ENCODE measurements at places on chromosomes 5 and 9.
A peak's percentile ranks its signal among the peaks of the same experiment; 100 is the strongest.

DNA sequence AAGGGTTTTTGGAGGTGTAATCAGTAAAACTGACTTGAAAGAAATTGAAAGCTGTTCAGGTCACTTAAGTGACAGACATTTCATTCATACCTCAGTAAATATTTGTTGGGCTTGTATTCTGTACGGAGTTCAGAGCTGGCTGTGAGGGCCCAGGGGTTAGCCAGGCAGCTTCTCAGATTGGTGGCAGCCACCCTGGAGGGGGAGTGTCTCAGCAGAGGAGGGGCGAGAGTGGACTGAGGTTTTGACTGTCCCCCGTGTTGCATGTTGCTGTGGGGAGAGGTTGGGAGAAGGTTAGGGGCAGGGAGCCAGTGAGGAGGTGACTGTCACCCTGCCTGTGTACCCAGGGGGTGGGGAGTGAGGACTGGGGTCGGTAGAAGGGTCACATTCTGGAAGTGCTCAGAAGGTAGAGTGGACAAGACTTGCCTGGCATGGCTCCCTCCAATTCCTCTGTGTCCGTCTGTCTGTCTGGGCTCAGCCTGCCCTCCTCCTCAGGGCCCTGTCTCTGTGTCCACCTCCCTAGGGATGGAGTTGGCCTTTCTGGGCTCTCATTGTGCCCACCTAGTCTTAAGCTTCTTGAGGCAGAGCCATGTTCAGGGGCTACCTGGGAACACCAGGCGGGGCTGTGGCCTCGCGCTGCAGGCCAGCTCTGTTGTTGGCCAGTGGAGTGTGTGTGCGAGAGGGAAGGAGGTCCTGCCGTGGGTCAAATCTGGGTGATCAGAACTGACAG is 4.4 kb downstream of the PHF2 start:
- DNase-seq: peak; percentile 27

DNA sequence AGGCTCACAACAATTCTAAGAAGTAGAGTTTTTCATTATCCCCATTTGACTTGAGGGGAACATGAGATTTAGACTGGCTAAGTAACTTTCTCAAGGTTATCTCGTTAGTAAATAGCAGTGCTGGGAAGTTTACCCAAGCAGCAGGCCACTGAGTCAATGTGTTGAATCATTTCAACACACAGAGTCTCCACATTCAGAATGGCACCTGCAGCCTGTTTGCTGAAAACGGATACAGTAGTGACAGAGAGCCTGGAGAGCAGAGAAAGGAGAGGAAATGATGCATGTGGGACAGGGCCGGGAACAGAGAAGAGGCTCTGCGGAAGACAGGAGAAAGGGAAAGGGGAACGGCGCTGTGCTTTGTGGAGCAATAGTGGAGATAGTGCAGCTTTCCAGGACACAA is 33.5 kb upstream of the ZSWIM6 start:
- DNase-seq: no peak

DNA sequence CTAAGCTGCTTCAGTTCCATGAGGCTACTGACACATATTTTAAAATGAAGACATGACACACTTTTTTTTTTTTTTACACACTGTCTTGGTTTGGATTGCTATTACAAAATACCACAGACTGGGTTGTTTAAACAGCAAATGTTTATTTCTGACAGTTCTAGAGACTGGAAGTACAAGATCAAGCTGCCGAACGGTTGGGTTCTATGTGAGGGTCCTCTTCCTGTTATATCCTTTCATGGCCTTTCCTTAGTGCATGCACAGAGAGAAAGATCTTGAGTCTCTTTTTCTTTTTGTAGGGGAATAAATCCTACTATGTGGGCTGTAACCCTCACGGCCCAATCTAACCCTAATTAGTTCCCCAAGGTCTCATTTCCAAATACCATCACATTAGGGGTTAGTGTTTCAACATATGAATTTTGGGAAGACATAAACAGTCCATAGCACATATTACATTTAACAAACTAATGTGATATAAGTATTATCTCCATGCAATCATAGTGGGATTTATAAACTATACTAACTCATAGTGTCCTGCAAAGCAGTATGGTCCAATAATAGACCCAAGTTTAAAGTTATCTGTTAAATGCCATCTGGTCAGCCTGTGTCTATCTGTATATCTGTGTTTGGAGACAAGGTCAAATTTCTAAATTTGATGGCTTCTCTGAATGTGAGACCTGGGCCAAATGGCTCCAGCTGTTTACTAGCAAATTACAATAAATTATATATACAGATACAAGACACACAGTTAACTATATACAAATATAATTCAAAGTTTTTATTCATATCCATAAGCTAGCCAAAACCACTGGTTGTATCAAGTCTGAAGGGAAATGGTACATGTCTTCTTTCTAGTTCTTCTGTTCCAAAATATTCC is 90.3 kb upstream of the NREP start:
- no peak for DNase-seq

- no peak for DNase-seq
These were observed 713 bp downstream of the MOB3B start for GRCh38 chr9:27528886-27529315.

GRCh38 chr9:97772145-97772544 is 75.0 kb upstream of the XPA start:
- no peak for DNase-seq

GRCh38 chr9:72680593-72681282 is 159.3 kb downstream of the TMC1 start:
- no peak for DNase-seq

DNA sequence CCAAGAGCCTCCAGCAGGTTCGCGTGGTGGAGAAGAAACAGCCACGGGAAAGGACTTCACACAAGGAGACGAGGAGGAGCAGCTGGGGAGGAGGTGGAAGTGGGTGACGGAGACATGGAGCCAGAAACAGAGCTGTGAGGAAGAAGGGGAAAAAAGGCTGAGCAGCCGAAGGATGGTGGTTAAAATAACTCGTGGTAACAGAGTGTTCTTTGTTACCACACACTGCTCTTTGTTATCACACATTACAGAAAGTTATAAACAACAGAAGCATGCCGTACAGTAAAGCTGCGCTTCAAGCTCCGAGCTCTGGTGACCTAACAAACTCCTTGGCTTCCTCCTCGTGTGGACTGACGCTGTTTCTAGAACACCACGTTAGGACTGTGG is 215.4 kb downstream of the GLIS3 start:
- DNase-seq: no peak

DNA sequence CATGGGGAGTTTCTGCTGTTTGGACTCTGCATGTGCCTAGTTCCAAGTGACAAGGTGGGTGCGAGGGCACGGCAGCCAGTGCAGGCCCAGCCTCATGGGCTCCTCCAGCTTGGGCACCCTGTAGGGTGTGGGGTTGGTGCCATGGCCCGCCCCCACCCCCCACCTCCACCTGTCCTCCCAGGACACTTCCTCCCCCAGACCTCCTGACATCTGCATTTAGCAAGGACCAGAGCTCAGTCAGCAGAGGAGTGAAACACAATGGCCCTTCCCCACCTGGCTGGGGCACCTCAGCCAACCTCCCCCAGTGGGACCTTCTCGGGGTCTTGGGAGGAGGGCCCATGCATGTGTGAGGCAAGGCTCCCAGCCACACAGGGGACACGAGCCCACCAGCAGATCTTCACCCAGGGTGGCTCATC is 1.9 kb upstream of the NKD2 start:
- DNase-seq: no peak

GRCh38 chr5:59893429-59894227 is at the start of gene PDE4D:
PDE4D (minus strand) TSS chr5:59893726.
- peak; percentile 7 for DNase-seq

DNA sequence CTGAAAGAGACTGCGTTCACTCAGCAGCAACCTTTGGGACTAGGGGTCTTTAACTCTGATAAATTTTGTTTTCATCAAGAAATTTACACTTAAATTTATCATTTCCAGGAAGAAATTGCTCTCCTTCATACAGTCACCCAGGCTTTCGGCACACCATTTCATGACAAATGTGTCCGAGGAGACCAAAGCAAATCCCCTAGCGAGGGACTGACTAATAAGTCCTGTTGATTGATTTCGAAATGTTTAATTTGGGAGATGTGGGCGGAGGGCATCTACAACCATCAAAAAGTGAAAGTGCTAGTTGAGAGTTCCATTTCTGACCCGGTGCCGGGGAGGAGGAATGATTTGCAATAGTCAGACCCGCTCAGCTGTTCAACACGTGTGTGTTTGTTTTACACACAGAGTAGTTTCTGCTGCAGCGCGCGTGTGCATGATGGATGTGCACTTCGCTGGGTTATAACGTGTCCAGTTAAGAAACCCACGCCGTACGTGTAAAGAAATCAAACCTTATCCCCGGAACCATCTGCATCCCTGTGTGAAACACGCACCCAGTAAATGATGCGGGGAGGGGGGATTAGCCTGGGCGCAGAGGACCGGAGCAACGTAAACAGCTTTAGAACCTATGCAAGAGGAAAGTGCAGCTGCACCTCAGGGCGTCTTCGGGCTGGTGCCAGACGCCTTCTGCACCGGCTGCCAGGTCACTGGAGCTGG is 845 bp upstream of the NR4A3 start:
- peak; percentile 72 for DNase-seq

DNA sequence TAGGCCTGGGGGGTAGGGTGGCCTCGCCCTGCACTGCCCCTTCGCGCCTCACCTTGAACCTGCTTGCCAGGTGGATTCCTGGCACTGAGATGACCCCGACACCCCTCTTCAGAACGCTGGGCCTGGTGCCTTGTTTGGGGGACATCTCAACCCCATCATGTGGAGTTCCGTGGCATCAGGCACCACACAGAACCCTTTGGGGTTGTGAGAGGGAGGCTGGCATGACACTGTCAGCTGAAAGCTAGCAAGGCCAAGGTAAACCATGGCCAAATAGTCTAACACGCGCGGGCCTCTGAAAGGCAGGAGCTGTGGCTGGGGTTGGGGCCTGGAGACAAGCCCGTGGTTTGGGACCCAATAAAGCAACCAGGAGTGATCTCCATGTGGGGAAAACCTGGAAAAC is 163.2 kb downstream of the FSTL4 start:
- no peak for DNase-seq

DNA sequence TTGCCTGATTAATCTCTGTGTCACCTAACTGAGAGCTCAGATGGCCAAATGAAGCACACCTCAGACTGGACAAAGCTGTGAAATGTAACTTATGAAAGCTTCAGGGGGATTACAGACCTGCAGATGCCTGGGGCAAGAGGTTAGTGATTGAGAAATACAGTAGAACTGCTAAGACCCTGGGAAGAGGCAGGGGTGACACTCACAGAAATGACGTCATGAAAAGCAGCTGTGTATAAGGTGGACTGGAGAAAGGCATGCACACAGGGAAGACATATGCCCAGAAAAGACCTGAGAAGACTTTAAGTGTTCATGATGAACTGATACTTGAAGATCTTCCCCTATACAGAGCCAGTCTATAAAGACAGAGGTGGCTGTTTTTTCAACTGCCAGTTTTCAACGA is 49.3 kb upstream of the SPTLC1 start:
- no peak for DNase-seq

- peak; percentile 56 for DNase-seq
These were observed 32.7 kb downstream of the PRUNE2 start for GRCh38 chr9:76873056-76873792.

DNA sequence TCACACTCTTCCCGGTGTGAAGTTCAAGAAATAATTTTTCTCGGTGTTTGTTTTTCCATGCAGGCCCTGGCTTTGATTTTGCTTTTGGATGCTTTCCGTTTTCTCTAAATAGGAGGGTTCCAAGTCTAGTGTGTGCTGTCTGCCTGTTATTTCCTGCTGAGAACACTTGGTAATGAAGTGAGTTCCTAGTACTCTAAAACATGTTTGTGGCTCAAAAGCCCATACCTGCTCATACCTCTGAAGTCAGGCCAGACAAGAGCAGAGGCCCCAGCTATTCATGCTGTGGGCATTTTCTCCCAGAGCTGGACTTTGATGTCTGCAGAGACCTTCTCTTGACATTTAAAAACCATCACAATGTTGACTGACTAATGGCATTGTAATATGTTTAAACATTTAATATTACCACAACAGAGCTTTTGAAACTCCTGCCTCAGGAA is 211.2 kb downstream of the GOLPH3 start:
- DNase-seq: no peak

DNA sequence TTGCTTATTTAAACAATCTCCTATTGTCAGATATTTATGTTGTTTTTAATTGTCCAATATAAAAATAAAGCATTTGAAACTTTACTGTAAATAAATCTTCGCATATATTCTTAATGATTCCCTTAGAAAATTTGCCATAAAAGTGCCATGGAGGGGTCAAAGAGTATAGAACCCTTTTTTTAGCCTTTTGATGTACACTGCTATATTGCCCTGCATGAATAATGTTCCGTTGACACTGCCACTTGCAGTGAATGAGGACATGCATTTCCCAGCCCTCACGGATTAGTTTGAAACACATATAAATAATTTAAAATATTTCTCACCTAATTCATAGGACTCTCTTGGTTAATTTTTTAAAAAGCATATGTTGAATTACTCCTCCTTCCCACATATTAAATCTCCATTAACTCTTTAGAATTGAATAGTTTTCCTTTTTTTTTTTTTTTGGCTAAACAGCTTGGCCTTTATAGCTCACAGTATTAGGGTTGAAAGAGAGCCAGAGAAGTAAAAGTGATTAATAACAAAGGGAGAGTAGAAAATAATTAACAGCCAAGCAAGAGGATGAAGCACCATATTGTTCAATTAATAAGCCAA is 129.8 kb upstream of the SGCD start:
- DNase-seq: no peak

- DNase-seq: no peak
These were observed 69.3 kb upstream of the NIPAL4 start for GRCh38 chr5:157390551-157391297.

GRCh38 chr9:79480639-79481038 is 91.1 kb upstream of the TLE4 start:
- DNase-seq: no peak

- peak; percentile 1 for DNase-seq
These were observed 37.1 kb downstream of the BARX1 start for GRCh38 chr9:93918061-93918460.

DNA sequence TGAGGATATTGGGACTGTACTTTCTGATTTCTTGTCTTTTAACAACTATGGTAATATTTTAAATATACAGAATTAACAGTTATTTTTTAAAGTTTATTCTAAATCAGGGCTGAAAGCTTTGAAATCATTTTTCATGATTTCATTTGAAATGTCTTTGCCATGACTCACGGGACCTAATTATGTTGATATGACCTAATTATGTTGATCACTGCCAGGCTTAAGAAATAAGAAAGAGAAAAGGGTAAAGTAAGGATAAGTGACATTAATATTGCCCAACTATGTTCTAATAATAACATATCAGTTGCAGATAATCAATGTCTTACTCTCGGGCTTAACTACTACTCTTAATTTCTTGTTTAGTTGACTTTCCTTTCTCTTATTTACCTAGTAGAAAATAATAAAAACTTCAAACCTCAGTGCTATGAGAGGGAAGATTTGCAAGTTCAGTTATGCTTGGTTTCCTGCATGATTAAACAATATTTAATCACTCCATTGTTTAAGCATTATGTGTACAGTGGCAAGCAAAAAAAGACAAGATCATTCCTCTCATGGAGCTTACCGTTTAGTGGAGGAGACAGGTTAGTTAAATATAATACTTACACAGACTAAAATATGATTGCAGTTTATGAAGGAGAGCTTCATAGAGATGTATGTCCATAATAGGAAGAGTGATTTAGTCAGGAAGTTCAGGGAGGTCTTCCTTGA is 67.0 kb upstream of the EIF4EBP3 start:
- DNase-seq: no peak

GRCh38 chr9:14909961-14910805 is at the start of gene FREM1:
FREM1 (minus strand) TSS chr9:14910428; CDS start chr9:14868977, 41,451 bp downstream.
- peak; percentile 86 for DNase-seq

- DNase-seq: peak; percentile 10
These were observed 79.3 kb downstream of the TLE1 start for GRCh38 chr9:81609782-81610739.
